ENCODE measurements at places on chromosomes 3 and 15. TPM values are rescaled to one million over a fixed set of nuclear protein-coding genes. Genes with fewer than 3 reads are reported as not detected.

GRCh38 chr15:70113304-70113700 is 15.6 kb upstream of the TLE3 start:
- DNase-seq, result peak; percentile 67

- no peak for DNase-seq
Observed at GRCh38 chr3:193522473-193522872, 32.2 kb downstream of the ATP13A4 start.

DNA sequence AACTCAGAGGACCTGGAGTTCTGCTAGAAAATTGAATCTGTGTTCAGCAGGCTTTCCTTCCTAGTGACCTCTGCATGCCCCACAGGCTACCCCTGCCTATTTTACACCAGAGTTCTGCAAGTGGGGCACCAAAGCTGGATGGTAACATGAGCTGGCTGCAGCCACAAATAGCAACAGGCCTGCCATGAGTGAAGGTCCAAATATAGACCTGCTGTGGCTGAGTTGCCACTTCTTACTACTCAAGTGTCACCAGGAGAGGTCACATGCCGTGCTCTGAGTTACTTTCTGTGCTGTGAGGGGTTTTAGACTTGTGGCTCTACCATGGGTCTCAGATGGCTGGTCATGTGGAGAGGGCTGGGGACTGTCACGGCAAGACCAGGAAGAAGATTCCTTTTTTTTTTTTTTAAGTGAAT is at the start of gene FSD2:
Gene FSD2 (minus strand): TSS at position 76 of the 413 bp plus-strand sequence. CDS start 18,679 bp downstream, outside the sequence.
- no peak for DNase-seq

GRCh38 chr3:525415-525814 is 328.9 kb downstream of the CHL1 start:
- no peak for DNase-seq

DNA sequence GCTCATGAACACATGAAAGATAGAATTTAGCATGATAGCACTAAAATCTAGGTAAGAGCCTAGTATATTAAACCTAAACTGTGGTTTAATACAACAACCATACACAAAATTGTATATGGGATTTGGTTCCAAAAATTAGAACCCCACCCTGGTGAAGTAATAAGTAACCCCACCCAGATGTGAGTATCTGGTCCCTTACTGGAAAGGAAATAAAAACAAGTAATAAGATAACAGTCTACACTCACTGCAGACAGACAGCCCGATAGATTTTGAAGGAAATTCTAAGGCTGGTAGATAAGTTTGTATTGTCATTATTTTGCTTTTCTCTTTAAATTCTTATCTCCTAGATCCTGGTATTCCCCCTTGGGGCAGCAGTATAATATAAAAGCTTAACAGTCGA is 184.9 kb downstream of the ZBTB20 start:
- no peak for DNase-seq

GRCh38 chr3:129892486-129892856 is 1.0 kb downstream of the TMCC1 start:
- no peak for DNase-seq

DNA sequence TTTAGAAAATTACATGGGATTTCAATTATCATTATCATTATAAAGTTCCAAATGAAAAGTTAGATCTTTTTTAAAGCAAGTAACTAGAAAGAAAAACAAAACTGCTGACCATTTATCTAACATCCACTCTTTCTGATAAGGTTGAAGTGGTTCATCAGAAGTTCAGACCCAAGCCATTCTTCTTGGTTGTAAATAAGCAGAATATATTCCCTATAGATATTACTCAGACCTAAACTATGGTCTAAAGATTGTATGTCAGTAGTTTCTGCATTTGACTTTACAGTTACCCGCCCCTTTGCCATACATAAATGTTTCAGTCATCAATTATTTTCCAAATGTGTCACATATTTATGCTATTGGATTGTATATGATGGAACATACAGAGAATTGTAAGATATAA is 136.7 kb downstream of the PLOD2 start:
- no peak for DNase-seq

- DNase-seq, result peak; percentile 56
Observed at GRCh38 chr15:58070801-58071418, 5.4 kb upstream of the ALDH1A2 start.

DNA sequence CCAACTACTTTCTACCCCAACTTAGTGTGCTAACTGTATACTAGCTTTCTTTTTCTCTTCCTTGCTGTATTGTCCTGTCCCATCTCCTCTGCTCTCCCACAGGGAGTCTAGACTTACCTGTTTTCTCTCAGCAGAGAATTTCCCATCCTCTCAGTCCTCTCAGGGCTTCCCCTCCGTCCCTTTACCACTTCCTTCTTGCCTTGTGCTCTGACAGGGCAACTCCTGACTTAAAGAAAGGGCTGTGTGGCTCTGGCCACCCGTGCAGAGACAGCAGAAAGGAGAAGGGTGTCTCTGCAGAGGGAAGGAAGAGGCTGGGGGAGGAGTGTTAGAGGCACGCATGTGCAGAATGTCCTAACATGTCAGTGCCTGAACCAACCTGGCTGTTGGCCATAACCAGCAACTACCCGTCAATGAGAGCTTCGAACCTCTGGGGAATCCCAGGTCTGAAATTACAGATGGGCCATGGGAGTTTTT is at the start of gene GCSAM:
Gene GCSAM (minus strand): TSS at position 274 of the 474 bp plus-strand sequence. CDS start 128 bp downstream, at position 146.
- peak; percentile 31 for DNase-seq

DNA sequence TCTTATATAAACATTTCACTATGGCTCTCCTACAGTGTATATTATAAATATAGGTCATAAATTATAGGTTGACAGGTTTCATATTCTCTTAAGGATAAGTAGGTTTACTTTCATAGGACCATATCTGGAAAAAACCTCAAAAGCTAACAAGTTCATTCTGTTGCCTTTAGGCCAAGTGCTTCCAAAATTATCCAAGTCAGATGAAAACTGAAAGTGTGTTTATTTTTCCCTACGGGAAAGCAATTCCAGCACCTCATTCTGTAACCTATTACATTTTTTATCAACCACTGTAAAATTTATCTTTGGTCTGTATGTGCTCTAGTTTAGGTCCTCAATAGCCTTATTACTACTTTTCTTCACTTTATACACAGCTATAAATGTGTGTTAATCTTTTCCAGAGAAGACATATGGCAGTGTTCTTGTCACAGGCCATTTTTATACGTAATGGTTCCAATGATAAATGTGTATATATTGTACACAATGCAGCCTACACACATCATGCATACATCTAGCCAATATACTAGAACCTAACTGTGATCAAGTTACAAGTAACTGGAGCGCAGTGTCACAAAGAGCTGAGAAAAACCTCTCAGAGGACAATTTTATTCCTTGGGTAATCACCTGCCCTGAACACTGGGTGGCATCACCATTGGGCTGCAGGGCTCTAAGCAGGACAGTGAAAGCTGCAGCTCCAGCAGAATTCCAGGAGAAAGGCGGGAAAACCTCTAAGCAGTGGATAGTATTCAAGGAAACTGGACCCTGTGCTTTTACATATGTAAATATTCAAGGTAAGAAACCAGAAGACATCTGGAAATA is 251.3 kb downstream of the CTNNB1 start:
- DNase-seq, result no peak

- no peak for DNase-seq
Observed at GRCh38 chr3:179732661-179733348, 80.0 kb downstream of the USP13 start.

MB21D2 gene
- total RNA-seq, result 0.66 TPM

SLC12A1 gene
- not detected for total RNA-seq

ATP13A5 gene
- total RNA-seq, result not detected

ARHGAP11A gene
- 1.6 TPM for total RNA-seq

RAB7A gene
- 64.9 TPM for total RNA-seq

ALDH1A3 gene
- total RNA-seq, result 33.9 TPM

POU1F1 gene
- total RNA-seq, result not detected

TTLL13 gene
- not detected for total RNA-seq

MYEF2 gene
- total RNA-seq, result 12.9 TPM

MAN2A2 gene
- 138 TPM for total RNA-seq

TRPM1 gene
- not detected for total RNA-seq

NANOGP8 gene
- total RNA-seq, result 1.6 TPM

All from body of pancreas (tissue), 4 donors.